Naive thymus-derived CD4-positive, alpha-beta T cell (primary cell): ENCODE measurements at places on chromosomes 6 and 20.

DNA sequence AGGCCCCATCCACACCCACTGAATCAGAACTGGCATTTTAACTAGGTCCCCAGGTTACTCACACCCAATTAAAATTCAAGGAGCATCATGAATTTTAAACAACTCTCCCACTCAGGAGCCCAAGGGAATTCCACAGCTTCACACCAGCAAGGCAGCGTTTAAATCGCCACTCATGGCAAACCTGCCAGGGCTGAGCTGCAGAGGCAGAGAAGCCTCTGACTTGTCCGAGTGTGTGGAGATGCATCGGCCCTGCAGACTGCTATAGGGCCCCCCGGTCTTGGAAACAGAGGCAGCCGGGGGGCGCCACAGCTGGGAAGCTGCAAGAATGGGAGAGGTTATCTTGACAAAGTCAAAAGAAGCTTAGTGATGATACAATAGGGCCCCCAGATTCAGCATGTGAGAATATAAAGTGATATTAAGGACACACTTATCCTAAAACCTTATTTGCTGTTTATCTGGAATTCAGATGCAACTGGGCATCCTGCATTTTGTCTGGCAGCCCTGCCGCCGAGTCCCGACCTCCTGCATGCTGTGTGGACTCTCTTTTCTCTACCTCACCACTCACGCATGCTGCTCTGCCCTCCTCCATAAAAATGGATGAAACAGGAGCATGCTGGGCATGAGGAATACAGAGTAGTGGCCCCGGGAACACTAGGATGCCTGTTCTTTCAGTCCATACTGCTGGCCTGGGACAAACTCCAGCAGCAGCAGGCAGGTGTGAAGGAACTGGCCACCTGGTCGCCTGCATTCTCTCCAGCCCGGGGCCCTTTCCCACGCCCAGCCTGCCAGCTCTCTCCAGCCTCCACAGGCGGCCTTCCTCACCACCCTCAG is 126.1 kb downstream of the PXDC1 start:
- no peak for DNase-seq

DNA sequence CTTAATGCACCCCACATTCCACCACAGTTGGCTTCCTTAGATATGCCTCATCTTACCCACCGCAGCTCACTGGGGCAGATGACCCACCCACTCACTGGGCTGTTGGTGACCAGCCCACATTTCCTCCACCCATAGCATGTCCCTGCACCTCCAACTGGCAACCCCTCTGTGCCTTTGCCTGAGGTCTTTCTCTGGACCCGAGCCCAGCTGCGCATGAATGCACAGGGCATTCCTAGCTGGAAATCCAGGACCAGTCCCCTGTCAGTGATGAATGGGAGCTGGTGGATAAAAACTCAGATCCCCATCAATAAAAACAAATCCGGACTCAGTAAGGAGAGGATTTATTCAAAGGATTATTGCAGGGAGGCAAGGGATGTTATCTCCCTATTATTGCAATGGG is 75.0 kb downstream of the ISM1 start:
- DNase-seq: no peak

DNA sequence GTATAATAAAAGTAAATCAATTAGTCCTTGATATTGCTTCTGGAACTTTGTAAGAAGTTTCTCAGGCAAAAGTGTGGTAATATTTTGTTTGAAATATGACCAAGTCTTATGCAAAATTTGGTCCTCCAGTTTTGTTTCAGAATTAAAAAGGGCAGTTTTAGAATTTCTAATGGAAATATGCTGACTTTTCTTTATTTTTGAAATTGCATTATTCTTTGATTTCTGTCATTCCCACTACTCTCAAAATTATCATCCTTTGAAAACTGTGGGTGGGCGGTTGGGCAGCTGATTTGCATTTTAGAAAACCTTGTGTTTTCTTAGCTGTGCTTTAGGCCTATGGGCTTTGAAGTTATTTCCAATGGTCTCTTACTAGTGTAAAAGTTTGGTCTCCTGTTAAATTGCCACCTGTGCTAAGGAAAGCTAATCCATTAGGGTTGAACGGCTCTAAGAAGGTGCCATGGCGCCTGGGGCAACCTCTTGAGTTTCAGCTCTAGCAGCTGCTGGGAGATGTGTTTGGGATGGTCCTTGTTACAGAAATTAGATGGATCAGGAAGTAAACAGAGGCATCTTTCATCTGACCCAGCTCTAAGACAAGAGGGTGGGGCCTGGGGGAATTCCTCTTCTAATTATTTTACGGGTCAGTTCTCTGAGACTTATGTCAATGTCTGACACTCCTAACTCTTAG is 880.8 kb upstream of the SLC35B3 start:
- DNase-seq: no peak

- no peak for DNase-seq
Observed at GRCh38 chr6:169093066-169093723, 160.5 kb downstream of the THBS2 start.

- no peak for DNase-seq
Observed at GRCh38 chr6:136501514-136501913, 48.7 kb downstream of the MAP7 start.

GRCh38 chr6:161590961-161591627 is 317.2 kb upstream of the AGPAT4 start:
- no peak for DNase-seq

DNA sequence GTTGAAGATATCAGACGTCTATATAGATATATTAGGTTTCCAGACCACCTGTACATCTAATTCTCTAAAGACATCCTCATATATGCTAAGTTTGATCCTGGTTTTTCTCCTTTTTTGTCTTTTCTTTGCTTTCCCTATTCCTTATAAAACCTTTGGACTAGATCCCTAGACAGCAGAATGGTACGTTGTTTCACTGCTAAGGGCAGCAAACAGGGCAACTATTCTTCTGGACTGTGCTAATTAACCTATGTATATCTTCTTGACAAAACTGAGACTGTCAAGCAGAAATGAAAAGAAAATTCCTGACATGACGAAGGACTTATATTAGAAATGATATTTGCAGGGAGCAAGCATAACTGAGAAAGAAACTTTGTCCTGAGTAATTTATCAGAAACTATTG is 19.1 kb downstream of the ME1 start:
- DNase-seq: no peak

DNA sequence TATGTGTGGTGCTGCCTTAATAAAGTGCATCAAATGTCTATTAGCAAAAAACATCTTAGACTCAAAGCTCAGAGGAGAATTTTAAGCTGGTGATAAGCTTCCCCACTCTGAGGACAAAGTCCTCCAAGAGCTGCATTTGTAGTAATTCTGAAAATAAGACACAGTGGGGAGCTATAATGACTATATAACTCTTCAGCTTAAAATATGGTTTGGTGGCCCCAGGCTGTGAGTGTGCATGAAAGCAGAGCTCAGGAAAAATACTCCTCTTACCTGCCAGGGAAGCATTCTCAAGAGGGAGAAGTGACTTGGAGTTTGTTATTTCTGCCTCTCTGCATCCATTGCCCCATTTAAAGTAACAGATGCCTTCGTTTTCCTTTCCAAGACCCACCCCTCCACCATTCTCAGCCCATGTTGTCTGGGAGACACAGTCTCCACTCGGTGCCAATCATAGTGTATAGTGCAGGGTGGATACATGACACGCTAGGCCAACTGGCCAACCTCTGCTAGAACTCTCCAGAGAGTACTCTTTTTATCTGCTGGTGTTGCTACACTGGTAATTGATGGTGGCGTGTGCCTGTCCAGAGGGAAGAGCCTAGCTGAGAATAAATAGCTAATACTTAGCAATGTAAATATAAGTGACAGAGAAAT is 229.2 kb downstream of the PHF3 start:
- DNase-seq: no peak

DNA sequence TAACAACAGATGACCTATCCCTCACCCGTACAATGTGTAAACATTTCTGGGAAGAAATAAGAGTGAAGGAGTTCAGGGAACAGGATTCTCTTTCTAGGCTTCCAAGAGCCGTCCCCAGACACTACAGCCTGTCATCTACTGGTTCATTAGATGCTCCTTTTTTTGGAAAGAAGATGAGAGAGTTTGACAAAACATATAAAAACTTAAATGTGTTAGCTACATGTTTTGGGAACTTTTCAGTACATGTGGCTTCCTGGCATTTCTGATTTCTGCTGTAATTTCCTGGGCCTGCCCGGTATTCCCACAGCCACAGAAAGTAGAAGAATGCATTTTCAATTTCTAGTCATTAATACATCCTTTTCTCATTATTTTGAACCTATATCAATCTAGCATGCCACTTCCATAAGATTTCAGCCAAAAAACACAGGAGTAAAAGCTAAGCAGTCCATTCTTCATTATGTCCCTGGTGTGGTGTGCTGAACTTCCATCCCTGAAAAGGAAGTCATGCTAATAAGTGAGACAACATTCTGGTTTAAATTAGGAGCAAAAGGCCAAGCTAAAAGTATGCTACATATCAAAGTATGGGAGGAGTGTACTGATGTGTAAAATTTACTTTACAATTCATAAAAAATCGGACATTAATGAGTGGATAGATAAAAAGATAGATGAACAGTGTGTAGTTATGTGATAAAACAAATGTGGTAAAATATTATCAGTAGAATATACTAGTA is 198.2 kb downstream of the WDR27 start:
- no peak for DNase-seq

- no peak for DNase-seq
Observed at GRCh38 chr20:63411898-63412631, 50.9 kb upstream of the CHRNA4 start.

DNA sequence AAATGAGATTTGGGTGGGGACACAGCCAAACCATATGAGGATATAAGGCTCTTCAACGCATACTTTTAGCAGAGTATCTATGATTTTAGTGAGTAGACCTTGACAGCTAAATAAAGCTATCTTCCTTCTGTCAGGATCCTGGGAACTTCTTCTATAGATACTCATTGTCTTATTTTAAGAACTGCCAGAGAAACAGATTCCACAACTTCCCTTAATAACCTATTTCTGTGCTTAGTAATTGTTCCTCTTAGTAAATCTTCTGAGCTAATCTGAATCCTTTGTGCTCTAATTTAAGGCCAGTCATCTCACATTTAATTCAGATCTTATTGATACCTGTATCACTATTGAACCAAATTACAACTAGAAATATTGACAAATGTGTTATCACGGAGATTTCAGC is 64.0 kb upstream of the CEP85L start:
- no peak for DNase-seq

DNA sequence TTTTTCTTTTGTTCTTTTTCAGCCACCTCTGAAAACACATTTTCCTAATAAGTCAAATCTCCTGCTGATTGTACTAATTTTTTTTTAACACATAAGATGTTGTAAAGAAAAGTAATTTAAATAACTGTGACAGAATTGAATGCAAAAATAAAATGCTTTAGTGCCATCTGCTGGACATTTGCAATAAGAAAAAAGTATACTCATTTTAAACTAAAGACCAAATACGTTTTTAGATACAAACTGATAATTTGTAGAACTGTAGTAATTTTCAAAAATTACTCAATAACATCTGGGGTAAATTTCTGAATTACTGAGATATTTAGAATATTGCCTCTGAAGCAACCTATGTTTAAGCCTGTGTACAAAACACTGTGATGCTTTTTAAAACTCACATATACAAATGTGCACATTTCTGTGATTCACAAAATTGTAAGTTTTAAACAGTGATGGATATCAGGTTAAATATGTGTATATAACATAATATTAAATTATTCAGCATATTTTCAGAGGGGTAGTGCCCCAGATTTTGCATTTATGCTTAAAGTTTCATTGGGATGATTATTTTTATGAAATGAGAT is 198.7 kb downstream of the RIMS1 start:
- no peak for DNase-seq

- DNase-seq: no peak
Observed at GRCh38 chr6:29851190-29851589, 23.6 kb downstream of the HLA-G start.

DNA sequence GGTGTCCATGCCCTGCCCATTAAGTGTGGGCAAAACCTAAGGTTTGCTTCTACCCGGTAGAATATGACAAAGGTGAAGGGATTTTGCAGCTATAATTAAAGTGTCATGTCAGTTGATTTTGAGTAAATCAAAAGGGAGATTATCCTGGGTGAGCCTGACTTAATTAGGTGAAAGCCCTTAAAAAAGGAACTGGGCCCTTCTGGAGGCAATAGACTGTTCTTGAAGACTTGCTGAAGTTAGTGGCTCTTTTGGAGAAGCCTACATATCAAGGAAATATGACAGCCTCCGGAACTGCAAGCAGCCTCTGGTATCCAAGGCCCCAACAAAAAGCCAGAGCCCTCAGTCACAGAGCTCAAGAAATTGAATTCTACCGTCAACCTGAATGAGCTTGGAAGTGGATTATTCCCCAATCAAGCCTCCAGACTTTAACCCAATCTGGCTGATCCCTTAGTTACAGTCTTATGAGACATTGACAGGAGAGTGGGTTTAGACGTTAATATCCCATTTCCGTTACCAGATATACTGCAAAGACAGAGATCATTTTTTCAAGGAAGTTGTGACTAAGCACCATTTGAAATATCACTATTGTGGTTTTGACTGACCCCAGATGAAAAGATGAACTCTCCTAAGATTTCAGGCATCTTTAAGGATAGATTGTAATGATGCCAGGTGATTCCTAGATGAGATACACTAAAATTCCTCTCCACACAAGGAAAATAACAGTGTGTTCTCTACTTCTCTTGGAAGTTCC is 303.4 kb downstream of the PLCB1 start:
- DNase-seq: no peak

DNA sequence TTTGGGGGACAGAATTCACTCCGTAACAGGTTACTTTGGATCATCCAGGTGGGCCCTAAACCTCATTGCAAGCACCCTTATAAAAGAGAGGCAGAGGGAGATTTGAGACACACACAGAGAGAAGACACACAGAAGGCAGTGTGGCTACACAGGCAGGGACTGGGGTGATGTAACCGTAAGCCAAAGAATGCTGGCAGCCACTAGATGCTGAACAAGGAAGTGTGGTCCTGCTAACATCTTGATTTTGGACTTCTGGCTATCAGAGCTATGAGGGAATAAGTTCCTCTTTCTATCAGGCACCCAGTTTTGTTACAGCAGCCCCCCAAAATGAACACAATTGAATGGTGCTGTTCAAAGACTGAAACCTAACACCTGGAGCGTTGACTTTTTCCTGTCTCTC is 191.3 kb upstream of the MYLIP start:
- DNase-seq: no peak

GRCh38 chr20:6705106-6705766 is 62.2 kb upstream of the BMP2 start:
- DNase-seq: no peak
